ENCODE measurements at places on chromosomes 7 and 10.

GRCh38 chr7:143367972-143368371 is 5.5 kb upstream of the FAM131B start:
- DNase-seq: no peak

GRCh38 chr7:154836021-154836448 is 166.9 kb downstream of the PAXIP1 start:
- DNase-seq: no peak

GRCh38 chr10:76839276-76839675 is 798.3 kb downstream of the KCNMA1 start:
- DNase-seq: no peak

GRCh38 chr10:66189271-66189670 is 736.6 kb upstream of the LRRTM3 start:
- no peak for DNase-seq

GRCh38 chr10:124271676-124272075 is 147.0 kb downstream of the OAT start:
- DNase-seq: no peak

- no peak for DNase-seq
Measured at GRCh38 chr7:27520815-27521790, 141.6 kb downstream of the HIBADH start.

GRCh38 chr7:105886776-105887175 is 10.4 kb upstream of the ATXN7L1 start:
- DNase-seq: no peak

DNA sequence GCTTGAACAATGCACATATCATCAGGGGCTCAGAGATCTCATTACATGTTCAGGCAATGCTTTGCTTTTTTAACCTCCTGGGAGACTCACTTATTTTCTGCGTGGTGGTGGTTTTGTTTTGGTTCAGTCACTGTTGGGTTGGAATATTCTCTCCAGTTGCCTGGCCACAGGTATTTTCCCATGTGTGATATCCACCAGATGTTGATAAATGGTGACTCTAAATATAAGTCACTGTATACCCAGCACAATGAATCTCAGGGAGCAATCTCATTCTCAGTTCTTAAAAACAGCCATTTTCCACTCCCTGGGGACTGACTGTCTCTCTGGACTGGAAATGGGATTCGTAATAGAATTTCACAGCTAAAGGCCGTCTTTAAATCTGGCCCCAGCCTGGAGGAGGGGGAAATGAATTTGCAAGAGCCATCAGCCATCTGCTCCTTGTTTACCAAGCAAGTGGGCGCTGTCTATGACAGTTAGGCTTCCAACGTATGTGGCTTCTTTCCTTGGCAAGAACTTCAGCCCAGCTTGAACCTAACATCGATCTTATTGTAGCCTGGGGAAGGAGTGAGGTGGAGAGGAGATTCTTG is 1106.2 kb downstream of the NRG3 start:
- no peak for DNase-seq

DNA sequence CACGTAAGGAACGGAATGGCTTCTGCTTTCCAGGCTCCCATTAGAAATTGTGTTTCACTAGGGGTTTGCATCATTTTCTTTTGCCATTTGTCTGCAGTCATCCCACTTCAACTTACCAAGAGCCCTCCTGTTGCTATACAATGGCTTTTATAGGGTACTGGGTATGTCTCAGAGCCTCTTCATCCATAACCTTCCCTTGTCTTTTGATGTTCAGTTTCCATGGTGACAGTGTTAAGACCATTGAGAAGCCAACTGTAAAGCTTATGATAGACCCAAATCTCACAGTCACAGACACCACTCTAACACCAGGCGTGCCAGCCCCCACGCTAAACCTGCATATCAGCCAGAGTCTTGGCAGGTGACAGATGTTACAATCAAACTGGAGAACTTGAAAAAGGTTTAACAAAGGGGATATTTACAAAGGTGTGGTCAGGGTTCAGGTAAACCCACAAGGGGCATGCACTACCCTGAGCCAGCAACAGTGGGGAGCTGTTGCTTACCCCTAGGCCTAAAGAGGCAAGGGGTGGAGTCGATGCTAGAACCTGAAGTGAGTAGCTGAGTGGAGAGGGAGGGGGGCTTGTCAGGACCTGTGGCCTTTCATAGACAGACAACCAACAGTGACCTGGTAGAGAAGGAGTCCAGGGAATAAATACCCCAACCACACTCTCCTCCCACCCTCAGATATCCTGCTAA is 53.2 kb upstream of the ABLIM1 start:
- DNase-seq: no peak

GRCh38 chr7:92625617-92626016 is 35.4 kb upstream of the FAM133B start:
- DNase-seq: no peak

DNA sequence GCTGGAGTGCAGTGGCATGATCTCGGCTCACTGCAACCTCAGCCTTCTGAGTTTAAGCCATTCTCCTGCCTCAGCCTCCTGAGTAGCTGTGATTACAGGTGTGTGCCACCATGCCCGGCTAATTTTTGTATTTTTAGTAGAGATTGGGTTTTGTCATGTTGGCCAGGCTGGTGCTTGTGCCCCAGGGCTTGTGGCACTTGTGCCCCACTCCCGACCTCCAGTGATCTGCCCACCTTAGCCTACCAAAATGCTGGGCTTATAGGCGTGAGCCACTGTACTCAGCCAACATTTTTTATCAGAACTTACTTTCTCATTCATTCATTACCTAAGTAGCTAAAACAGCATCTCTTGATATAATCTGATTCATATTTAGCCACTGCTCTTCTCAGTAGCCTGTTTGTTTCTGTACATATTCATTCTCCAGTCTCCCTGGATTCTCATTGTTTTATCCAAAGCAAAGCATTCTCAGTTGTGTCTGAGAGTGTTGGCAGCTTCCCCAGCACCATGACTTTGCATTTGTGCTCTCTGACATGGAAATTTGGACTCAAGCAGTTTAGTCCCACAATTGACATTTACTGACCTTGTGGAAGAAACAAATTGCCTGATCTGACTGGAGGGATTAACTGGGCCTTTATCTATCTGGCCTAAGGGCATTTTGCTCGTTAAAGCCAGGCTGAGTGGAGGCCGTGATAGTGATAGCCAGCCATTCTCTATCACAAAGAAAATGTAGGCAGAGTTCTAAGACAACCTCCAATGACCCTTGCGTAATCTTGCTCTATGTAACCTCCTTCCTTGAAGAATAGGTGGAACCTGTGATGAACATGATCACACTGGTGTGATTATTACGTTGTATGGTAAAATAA is 44.9 kb downstream of the AKR1B15 start:
- no peak for DNase-seq

- DNase-seq: no peak
Measured at GRCh38 chr10:24349379-24350001, 140.6 kb downstream of the KIAA1217 start.

DNA sequence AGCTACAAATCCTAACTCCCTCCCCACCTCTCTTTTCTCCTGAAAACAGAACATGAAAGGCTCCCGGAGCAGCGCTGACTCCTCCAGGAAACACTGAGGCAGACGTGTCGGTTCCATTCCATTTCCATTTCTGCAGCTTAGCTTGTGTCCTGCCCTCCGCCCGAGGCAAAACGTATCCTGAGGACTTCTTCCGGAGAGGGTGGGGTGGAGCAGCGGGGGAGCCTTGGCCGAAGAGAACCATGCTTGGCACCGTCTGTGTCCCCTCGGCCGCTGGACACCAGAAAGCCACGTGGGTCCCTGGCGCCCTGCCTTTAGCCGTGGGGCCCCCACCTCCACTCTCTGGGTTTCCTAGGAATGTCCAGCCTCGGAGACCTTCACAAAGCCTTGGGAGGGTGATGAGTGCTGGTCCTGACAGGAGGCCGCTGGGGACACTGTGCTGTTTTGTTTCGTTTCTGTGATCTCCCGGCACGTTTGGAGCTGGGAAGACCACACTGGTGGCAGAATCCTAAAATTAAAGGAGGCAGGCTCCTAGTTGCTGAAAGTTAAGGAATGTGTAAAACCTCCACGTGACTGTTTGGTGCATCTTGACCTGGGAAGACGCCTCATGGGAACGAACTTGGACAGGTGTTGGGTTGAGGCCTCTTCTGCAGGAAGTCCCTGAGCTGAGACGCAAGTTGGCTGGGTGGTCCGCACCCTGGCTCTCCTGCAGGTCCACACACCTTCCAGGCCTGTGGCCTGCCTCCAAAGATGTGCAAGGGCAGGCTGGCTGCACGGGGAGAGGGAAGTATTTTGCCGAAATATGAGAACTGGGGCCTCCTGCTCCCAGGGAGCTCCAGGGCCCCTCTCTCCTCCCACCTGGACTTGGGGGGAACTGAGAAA is 30.4 kb downstream of the PFKFB3 start:
- no peak for DNase-seq

DNA sequence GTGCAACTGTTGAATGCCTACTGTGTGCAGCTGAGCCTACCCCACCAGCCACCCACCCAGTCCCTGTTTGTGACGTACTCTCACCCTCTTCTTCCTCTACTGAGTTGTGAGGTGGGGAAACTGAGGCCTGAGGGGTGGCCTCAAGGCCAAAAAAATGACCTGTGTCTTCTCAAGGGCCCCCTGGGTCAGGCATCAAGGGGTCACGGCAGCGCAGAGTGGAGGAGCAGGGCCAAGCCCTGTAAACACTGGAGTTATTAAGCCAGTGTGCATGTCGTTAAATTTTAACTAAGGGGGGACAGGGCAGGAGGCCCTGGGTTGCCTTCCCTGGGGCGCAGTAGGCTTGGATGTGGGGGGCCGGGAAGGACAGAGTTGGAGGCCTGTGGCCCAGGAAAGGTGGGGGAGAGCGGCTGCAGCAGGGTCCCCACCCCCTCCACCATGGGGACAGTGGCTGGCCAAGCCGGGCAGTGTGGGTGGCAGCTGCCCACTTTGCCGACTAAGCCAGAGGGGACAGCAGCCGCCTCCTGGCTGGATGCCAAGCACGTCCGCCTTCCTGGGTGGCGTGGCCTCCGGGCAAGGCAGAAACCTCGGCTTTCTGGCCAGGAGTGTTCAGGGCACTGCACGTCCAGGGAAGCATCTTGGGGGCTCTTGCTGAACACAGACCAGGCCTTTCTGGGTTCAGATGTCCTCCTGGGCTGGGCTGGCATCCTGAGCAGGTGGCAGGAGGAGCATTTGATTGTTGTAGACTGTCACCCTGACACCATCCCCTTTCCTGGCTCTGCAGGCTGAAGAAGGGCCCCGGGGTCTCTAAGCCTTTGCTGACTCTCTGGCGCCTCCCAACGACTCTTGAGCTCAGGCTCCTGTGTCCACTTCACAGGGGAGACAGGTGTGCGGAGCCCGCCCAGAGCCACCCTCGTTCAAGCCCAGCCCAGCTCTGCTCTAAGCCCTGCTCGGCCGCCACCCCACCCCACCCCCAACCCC is 1.9 kb downstream of the SLC29A4 start:
- DNase-seq: no peak

- no peak for DNase-seq
Measured at GRCh38 chr7:16923019-16923418, 41.2 kb upstream of the AGR3 start.

DNA sequence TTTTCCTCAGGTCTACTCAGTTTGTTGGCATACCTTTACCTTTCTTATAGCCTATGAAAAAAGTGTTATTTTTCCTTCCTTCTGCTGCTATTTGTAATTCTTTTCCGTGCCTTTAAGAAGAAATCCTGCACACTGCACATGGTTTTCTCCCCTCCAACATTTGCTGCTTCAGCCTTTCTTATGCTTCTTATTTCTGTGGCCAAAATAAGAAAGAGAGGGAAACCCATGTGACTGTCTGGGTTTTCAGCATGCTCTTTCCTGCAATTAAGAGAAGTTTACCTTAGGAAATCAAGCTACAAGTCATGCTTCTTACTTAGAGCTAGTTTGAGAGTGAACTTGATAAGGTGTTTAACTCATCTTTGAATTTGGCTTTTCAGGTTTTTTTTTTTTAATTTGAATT is 11.0 kb downstream of the TBC1D12 start:
- no peak for DNase-seq

DNA sequence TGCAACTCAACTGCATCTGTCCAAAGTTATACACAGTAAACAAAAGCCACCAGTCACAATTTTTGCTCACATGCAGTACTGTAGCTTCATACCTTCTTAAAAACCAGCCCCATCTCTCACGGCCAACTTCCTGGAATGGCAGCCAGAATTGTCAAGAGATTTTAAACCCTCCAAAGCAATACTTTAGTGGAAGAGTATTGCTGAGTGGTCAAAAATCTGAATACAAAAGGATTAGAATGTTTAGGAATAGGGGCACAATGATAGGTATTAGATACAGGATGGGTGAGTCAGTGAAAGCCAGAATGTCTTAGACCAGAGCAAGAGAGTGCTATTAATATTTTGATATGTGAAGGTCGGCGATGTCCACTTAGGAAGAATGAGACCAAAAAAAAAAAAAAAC is 193.9 kb downstream of the AGMO start:
- no peak for DNase-seq

- no peak for DNase-seq
Measured at GRCh38 chr7:28627263-28627653, 214.9 kb downstream of the CREB5 start.

DNA sequence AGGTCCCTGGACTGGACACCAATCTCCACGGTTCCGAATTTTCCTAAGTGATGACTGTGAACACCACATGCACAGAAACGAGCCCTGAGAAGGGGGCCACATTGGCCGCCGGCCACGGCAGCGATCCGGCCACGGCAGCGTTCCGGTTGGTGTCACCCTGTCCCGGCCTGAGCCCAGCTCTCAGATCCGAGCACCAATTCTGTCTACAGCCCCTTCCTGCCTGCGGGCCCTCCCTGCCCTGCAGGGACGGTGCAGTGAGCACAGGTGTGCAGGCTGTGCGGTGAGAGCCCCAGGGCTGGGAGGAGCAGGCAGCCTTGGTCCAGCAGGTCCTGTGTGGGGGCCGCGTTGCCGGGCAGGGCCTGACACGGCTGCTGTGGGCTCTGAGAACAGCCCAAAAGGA is 29.7 kb upstream of the GPR146 start:
- DNase-seq: no peak

DNA sequence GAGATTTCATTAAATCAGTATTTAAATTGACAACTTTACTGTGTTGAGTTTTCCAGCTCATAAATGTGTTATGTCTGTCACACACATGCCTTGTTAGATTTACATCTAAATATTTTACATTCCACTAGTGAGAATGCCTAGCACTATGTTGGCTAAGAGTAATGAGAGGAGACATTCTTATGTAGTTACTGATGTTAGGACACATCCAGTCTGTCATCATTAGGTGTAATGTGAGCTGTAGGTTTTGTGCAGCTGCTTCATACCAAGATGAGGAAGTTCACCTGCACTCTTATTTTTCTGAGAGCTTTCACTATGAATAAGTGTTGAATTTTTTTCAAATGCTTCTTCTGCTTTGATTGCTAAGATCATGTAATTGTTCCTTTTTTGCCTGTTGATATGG is 218.0 kb upstream of the IGFBP3 start:
- DNase-seq: no peak
